ENCODE measurements at places on chromosomes 5 and 9. TPM values are rescaled to one million over a fixed set of nuclear protein-coding genes. Genes with fewer than 3 reads are reported as not detected.

DNA sequence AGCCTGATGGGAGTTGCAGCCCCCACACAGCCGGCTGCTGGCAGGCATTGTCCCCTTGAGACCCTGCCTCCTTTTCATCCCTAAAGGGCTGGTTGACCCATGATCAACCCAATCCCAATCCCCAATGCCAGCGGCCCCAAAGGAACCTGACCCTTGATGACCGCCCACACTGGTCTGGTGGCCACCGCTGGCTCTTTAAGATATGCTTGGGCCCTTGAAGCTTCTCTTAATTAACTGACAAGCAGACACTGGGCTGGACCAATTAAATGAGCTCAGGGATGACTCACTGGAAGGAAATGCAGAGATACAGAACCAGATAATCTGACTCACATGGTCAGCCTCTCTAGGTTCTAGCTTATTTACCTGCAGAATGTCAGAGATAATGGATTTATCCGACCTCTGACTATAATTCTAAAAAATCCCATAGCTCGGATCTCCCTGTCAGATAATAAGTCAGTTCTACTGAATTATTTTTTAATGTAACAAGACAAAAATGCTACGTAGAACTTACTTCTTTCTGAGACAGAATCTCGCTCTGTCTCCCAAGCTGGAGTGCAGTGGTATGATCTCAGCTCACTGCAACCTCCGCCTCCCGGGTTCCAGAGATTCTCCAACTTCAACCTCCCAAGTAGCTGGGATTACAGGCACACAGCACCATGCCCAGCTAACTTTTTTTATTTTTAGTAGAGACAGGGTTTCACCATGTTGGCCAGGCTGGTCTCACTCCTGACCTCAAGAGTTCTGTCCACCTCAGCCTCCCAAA lies 11.1 kb upstream of the MLANA start:
- H3K4me3 ChIP-seq = no peak overlapping the region
- H3K4me1 ChIP-seq = no peaks in the 10 kb centered on the region
- H3K36me3 ChIP-seq = no peaks in the 10 kb centered on the region
- H3K27ac ChIP-seq = no peak overlapping the region
- H3K27me3 ChIP-seq = no peaks in the 10 kb centered on the region

Gene SLC28A3
- 0.12 TPM for total RNA-seq

Gene POLR1E
- total RNA-seq = 17.5 TPM

DNA sequence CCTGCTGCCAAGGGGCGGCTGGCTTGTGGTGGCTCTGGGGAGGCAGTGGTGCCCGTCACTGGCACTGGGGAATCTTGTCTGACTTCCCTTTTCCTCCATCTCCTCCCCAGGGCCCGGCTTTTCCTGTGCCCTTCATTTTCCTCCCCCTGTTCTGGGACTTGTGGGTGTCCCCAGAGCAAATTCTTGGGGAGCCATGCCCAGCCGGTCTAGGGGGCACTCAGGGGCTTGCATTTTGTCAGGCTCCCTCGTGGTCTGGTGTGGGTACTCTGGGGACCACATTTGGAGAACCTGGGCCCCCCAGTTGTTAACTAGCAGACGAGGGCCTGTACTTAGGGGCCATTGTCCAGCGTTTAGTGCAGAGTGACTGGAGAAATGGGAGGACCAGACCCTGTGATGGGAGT lies 105.2 kb upstream of the IER5L start:
- no peak overlapping the region for H3K27ac ChIP-seq
- H3K4me1 ChIP-seq = no peaks in the 10 kb centered on the region
- no peaks in the 10 kb centered on the region for H3K36me3 ChIP-seq

GRCh38 chr5:171596391-171596878 lies 177.0 kb downstream of the FGF18 start:
- H3K27ac ChIP-seq = no peak overlapping the region
- DNase-seq = peak; percentile 43
- no peaks in the 10 kb centered on the region for H3K27me3 ChIP-seq
- no peaks in the 10 kb centered on the region for H3K4me1 ChIP-seq

DNA sequence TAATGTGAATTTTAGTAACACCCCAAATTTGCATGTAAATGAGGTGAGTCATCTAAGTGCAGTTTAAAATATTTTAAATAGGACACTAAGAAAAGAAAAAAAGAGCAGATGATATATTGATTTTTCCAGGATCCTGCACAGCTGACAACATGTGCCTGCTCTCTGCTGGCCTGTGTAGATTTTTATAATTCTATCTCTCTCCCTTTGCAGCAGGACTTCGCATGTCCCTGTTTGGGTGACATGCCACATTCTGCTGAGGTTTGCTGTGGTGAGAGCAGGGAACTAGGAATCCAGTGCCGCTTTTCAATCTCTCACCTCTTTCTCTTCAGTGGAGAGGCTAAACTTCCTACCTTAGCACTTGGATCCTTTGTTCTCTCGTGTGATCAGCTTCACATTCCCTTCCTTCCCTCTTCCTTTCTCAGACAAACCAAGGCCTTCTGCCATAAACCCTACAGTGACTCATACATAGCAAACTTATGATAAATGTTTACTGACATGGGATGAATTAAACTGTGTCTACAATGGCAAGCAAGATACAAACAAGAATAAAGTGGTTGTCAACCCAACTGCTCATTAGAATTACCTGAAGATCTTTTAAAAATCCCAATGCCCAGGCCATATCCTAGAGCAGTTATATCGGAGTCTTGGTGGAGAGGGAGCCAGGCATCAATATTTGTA lies 198.8 kb upstream of the EFNA5 start:
- no peak for DNase-seq
- no peaks in the 10 kb centered on the region for H3K36me3 ChIP-seq
- no peaks in the 10 kb centered on the region for H3K4me1 ChIP-seq
- no peak overlapping the region for H3K4me3 ChIP-seq
- H3K27ac ChIP-seq = no peak overlapping the region

Gene STPG3
- total RNA-seq = not detected

- no peaks in the 10 kb centered on the region for H3K27me3 ChIP-seq
- DNase-seq = no peak
- H3K27ac ChIP-seq = no peak overlapping the region
Measured at GRCh38 chr9:91415290-91415689, 8.3 kb downstream of the NFIL3 start.

Gene DEPDC1B
- 0.98 TPM for total RNA-seq

- no peaks in the 10 kb centered on the region for H3K4me1 ChIP-seq
- H3K27ac ChIP-seq = no peak overlapping the region
- no peaks in the 10 kb centered on the region for H3K27me3 ChIP-seq
Measured at GRCh38 chr5:37553720-37554404, 174.7 kb downstream of the WDR70 start.

Gene PFN3
- total RNA-seq = not detected

Gene MIER3
- total RNA-seq = 11.1 TPM

Gene MRPS27
- 40.3 TPM for total RNA-seq

Gene SPINK7
- not detected for total RNA-seq

DNA sequence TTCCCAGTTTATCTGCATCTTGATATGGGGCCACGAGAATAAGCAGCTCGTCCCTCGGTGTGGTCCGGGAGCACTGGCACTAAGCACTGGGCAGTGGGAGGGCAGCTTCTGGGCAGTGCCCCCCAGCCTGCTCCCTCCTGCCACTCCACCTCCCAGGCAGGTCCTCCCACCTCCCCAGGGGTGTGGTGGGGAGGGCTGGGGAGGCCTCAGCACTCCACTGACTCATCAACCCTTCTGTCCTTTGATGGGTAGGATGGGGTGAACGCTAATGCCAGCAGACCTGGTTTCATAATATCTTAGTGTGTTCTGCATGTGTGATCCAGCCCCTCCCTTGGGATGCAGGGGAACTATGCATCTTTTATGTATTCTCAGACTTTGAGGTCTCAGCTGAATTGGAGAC lies 62.2 kb upstream of the GNE start:
- peaks cover 16% of the 10 kb centered on the region for H3K4me1 ChIP-seq
- H3K27me3 ChIP-seq = no peaks in the 10 kb centered on the region
- H3K4me3 ChIP-seq = no peak overlapping the region
- DNase-seq = no peak
- no peak overlapping the region for H3K27ac ChIP-seq

GRCh38 chr5:178413988-178414387 lies 176.2 kb downstream of the COL23A1 start:
- H3K27ac ChIP-seq = no peak overlapping the region
- no peak for DNase-seq
- no peaks in the 10 kb centered on the region for H3K4me1 ChIP-seq
- no peaks in the 10 kb centered on the region for H3K27me3 ChIP-seq

Gene PKD2L2
- total RNA-seq = not detected

Gene FOXI1
- not detected for total RNA-seq

DNA sequence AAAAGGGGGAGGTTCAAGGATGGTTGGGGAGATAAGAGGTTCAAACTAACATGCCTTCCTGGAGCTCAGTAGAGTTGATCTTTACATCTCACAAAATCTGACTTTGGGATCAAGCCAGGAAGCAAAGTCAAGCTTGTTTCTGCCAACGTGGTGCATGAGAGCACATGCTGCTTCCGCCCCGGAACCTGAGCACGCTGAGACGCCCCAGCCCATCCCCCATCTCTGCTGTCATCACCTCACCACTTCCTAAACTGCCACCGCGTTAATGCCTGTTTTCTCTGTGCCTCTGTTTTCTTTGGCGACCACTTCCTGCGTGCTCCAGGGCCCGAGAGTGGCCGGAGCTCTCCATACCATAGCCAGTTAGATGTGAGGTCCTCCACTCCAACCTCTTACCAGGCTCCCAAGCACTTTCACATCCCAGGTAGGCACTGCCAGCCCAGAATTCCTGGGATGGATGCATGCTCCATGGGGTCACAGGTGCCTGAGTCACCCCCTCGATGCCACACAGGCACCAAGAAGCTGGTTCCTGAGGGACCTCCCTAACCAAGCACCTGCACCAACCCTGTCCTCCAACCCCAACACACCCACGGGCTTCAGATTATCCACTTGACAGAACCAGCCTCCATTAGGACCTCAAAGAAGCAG lies 31.2 kb upstream of the AFAP1L1 start:
- H3K4me1 ChIP-seq = no peaks in the 10 kb centered on the region
- peaks cover 9% of the 10 kb centered on the region for H3K36me3 ChIP-seq
- DNase-seq = no peak
- no peak overlapping the region for H3K27ac ChIP-seq
- H3K27me3 ChIP-seq = no peaks in the 10 kb centered on the region
- no peak overlapping the region for H3K4me3 ChIP-seq

DNA sequence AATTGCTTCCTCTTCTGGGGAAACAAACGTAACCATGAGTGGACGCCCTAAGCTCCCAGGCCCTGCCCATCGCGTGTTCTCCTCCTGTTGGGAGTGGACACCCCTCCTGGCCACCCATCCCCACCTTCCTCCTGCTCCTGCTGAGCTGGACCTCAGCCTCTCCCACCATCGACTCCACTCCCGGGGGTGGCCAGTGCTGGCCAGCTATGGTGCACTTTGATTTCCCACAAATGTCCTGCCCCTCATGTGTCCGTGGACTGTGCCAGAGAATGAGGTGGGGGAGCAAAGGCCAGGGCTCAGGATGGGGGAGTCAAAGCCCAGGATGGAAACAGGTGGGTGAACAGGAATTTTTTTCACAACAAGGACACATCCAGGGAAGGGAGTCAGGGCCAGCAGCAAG lies 62.8 kb downstream of the MED10 start:
- no peak overlapping the region for H3K27ac ChIP-seq
- no peak overlapping the region for H3K4me3 ChIP-seq
- H3K4me1 ChIP-seq = no peaks in the 10 kb centered on the region
- DNase-seq = no peak

DNA sequence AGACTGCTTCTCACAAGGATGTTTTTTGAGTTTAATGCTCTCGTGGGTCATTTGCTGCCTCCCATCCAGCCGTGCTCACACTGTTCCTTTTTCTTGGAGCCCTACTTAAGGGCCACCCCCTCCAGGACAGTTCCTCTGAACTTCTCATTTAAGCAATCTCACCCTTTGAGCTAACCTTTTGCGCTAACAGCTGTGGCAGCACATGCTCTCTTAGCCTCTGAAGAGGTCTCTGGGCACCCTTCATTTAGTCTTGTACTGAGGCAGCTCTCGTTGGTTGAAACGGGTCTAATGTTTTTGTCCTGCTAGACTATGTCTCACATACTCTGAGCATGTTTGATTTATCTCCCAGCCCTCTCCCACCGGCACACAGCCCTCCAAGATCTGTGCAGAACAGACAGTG lies 11.8 kb downstream of the ALDH1B1 start:
- no peak overlapping the region for H3K27ac ChIP-seq
- H3K4me1 ChIP-seq = peaks cover 15% of the 10 kb centered on the region
- H3K27me3 ChIP-seq = no peaks in the 10 kb centered on the region

DNA sequence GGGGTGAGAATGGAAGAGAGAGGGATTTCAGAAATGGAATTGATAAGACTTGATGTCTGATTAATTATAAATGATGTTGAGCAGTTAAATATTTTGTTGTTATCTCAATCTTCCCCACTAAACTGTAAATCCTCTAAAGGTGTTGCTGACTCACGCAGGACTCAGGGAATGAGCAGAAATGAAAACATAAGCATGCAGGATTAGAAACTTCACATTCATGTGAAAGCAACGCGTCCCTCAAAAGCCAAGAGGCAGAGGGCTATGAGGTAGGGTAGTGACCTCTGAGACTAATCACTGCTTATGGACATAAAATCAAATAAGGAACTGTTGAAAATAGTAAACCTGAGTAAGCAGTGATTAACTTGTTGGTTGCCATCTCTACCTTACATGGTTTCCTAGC lies 21.1 kb downstream of the ADAMTSL1 start:
- no peak for DNase-seq
- no peak overlapping the region for H3K27ac ChIP-seq
- no peaks in the 10 kb centered on the region for H3K36me3 ChIP-seq
- no peaks in the 10 kb centered on the region for H3K4me1 ChIP-seq
- no peak overlapping the region for H3K4me3 ChIP-seq

- no peaks in the 10 kb centered on the region for H3K27me3 ChIP-seq
- no peak for DNase-seq
- H3K4me1 ChIP-seq = no peaks in the 10 kb centered on the region
- no peak overlapping the region for H3K4me3 ChIP-seq
- H3K36me3 ChIP-seq = no peaks in the 10 kb centered on the region
- H3K27ac ChIP-seq = no peak overlapping the region
Measured at GRCh38 chr9:123749580-123750202, 180.2 kb downstream of the DENND1A start.

- no peaks in the 10 kb centered on the region for H3K36me3 ChIP-seq
- no peak overlapping the region for H3K27ac ChIP-seq
- no peaks in the 10 kb centered on the region for H3K4me1 ChIP-seq
- DNase-seq = no peak
Measured at GRCh38 chr9:106066940-106067524, 372.7 kb downstream of the TMEM38B start.

- H3K4me1 ChIP-seq = no peaks in the 10 kb centered on the region
- no peaks in the 10 kb centered on the region for H3K27me3 ChIP-seq
- H3K36me3 ChIP-seq = no peaks in the 10 kb centered on the region
- no peak for DNase-seq
- H3K27ac ChIP-seq = no peak overlapping the region
Measured at GRCh38 chr9:135526089-135526729, 5.0 kb downstream of the LCN1 start.
